LoVo (cell line): ENCODE measurements at places on chromosomes 16 and 17.
A peak's percentile ranks its signal among the peaks of the same experiment; 100 is the strongest.

GRCh38 chr17:35614810-35615209 lies 27.7 kb downstream of the AP2B1 start:
- DNase-seq = no peak

DNA sequence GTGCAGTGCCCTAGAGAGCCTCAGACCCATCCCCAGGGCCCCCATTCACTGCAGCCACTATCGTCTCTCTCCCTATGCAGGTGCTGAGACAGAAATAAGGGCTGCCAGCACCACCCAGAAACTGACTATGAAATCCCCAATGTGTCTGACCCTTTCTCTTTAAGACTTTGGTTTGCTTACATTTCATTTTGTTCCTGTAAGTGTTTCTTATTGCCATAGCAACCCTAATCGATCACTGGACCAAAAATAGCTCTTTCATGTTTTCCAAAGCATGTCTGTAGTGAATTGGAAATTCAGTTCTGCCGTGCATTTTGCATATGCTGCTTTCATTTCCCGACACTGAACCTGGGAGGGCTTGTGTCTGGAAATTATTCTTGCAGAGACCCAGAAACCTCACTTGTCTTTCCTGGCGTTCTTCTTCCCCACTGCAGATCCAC lies 148.7 kb upstream of the NOL11 start:
- DNase-seq = no peak

DNA sequence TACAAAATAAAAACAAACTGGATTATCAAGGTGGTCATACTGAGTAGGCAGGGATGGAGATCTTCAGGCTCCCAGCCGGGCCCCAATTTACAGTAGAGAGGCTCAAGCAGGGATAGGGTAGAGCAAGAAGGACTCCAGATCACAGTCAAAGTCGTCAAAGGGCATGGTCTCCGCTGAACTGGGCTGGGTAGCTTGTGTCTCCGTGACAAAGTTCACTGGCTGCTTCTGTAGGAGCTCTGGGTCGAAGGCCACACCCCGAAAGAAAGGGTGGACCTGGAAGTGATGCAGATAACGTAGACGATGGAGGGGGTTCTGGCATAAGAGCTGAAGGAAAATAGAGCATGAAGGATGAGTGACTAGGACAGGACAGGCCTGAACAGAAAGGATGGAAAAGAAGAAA lies 3.6 kb downstream of the RSKR start:
- no peak for DNase-seq

GRCh38 chr17:56739376-56739775 lies 94.3 kb downstream of the C17orf67 start:
- DNase-seq = no peak

DNA sequence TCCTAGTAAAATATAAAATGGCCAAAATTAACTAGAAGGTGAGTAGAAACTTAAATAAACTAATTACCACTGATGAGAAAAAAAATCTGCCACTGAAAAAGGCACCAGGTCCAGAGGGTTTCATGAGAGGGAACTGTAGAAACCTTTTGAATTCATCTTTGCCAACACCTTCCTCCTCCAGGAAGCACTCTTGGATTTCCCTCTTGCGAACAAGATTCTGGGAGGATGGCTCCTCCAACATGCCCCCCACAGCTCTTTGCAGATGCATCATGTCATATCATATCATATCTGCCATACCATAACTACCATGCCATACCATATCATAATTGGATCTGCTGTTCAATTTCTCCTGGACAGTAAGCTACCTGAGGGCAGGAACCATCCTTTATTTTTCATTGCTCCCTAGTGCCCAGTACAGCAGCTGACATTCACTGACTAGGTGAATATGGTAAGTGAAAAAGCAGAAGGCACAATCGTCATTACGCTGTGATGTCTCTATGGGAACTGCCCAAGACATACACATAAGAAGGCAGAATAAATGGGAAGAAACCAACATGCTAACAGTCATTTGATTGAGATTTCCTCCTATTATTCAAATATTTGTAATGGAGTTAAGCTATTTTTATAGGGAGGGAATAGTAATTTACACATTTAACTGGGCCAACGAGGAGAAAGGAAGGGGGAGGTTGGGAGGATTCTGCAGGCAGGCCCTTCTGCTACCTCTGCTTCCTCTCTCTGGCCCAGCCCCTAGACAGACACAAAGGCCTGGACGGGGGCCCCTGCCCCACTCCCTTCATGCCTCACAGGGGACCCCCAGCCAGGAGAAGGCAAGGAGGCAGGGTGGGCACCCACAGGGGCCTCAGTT lies 110.1 kb upstream of the SMURF2 start:
- no peak for DNase-seq

DNA sequence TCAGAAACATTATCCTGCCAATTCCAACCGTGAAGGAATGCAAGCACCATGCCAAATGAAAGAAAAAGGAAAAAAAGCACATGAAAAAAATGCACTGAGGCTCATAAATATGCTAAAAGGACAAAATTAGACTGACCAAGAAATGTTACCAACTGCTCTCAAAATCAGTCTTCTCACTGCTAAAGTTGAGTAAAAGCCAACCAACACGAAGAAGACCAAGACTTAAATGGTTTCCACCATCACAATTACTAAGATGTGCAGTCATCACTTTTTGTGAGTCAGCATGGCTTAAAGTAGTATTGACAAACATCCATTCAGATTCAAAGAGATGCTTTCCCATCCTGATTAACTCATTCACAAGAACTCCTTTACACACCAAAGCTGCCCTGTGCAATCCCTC lies 16.4 kb downstream of the CDYL2 start:
- no peak for DNase-seq

- DNase-seq = no peak
Measured at GRCh38 chr17:48187872-48188608, 80.5 kb downstream of the SNX11 start.

- DNase-seq = peak; percentile 61
Measured at GRCh38 chr16:66905633-66906539, 12.8 kb downstream of the CDH16 start.

- no peak for DNase-seq
Measured at GRCh38 chr17:79587945-79588344, 22.9 kb downstream of the RBFOX3 start.

DNA sequence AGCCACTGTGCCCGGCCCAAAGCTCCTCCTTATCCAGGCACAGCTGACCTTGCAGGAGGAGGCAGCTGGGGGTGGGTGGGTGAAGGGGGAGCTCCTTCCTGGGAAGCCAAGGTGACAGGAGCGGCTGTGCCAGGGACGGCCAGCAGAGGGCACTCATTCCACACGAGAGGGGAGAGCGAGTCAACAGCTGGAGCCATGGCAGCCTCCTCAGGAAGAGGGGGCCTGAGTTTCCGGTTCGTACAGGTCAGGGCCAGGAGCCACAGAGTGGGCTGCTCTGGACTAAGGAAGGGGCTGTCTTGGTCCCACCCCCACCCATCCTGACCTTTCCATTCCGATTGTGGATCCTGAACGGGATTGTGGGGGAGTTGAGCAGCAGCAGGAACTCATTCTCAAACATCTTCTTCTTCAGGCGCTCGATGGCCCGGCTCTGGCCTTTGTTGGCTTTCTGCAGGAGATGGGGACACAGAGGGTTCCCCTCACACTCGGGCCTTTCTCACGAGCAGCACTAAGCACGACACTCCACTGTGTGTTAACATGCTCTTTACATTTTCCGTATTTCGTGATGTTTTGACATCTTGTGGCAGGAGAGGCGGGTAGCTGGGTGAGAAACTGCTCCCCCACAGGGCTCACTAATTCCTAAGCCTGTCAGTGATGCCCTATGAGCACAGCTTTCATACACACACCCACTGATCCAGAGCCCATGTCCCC lies 61.6 kb downstream of the TIMM22 start:
- DNase-seq = peak; percentile 54

GRCh38 chr17:5800646-5801045 lies 216.3 kb upstream of the NLRP1 start:
- no peak for DNase-seq

DNA sequence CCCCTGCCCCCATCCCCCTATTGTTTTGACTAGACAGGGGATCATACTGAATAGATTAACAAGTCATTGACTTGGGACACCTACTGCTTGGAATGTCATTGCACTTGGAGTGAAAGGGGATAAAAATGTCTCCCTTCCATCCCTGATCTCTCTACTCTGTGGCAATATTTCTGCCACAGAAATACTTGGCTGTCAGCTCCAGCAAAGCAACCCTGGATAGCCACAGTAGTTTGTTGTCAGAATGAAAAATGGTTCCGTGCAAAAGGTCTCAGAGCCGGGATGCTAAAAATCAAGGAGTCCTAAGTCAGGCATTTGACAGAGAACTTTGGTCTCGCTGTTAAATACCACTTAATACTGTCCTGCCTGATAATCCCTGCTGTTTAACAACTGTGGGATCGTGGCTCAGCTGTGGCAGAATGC lies 722.0 kb upstream of the SOX9 start:
- DNase-seq = no peak

GRCh38 chr16:739560-740458 lies 988 bp downstream of the CIAO3 start:
- DNase-seq = no peak

DNA sequence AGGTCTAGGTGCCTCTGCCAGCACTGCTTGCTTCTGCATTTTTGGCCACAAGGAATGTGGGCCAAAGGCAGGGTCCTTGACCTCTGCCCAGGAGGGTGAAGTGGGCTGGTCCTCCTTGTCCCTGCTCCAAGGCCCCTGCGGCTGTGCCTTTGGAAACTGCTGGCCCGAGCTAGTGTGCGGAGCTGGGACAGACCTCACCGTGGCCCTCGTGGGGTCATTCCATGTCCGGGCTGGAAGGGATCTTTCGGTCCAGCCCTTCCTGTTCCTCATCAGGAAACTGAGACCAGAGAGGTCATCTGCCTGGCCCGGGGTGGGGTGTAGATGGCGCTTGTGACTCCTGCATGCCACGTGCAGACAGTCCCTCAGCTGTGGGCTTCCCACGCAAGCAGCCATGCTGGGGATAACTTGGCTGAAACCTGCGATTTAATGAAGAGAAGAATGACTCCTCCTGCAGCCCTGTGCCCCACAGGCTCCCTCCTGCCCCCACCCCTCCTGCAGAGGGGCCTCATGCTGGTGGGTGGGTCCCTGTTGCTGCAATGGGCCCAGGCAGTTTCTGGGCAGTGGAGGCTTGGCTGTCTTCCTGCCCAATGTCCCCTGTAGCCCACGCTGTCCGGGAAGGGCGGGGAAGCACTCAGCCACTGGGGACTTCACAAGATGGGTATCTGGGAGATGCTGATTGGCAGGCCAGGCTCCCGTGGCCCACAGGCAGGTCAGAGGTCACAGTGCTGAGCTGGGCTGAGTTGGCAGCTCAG lies 245.2 kb downstream of the SEC14L1 start:
- DNase-seq = no peak

GRCh38 chr17:7644775-7645174 lies 6.0 kb upstream of the ATP1B2 start:
- no peak for DNase-seq

GRCh38 chr17:44552361-44552760 lies 4.9 kb upstream of the FZD2 start:
- no peak for DNase-seq

DNA sequence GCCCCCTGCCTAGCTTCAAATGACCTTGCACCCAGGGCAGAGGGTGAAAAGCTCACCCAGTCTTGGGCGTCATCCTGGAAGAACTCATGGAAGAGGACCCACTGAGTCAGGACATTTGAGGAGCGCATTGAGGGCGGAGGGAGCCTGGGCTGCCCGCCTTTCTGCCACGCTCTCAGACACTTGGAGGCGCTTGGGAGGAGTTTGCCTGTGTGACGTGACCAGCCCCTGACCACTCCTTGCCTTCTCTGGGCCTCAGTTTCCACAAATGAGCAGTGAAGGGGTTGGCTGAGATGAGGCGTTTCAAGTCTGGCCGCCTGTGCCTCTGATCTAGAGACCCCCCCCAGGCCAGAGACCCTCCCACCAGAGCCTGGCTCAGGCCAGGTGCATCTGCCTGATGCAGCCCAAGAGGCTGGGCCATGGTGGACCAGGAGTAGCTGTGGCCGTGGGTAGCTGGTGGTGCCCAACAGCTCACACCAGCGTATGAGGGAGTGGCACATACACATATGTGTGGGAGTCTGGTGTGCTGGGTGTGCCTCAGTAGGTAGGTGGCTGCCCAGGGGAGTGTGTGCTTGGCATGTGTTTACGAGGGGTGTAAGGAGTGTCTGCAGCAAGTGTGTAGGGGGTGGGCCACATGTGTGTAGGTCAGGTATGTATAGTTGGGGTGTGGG lies 80.2 kb upstream of the TOB1 start:
- DNase-seq = no peak

DNA sequence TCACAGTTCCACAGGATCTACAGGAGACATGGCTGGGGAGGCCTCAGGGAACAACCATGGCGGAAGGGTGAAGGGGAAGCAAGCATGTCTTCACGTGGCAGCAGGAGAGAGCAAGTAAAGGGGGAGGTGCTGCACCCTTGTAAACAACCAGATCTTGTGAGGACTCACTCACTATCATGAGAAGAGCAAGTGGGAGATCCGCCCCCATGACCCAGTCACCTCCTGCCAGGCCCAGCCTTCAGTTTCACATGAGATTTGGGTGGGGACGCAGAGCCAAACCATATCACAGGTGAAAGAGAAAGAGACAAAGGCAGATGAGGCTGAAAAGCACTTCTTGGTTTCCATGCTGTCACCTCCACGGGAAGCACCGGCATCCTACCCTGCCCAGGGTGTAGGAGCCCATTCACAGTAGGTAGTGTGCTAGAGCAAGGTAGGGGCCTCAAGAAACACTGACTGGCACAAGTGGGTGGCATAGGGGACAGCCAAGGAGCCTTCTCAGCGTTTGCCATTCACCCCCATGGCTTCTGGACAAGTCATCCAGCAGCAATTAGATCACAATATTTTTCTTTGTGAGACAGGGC lies 6.6 kb downstream of the NARF start:
- no peak for DNase-seq

DNA sequence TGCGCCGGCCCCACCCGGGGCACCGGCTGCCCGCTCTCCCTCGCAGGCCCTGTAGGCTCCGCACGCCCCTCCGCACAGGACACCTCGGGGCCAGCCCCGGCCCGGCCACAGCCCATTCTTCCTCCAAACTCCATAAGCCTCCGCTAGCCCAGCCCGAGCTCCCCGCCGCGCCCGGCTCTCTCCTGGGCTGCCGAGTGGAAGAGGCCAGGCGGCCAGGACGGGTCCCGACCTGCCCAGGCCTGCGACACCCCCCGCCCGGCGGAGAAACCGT lies 397 bp downstream of the NCOR1 start:
- DNase-seq = no peak
